Keratinocyte (primary cell): ENCODE measurements at places on chromosomes 16 and 17. TPM values are rescaled to one million over a fixed set of nuclear protein-coding genes. Genes with fewer than 3 reads are reported as not detected.

The TNFRSF13B gene
- polyA plus RNA-seq = 0.09 TPM in 1 of 3 replicates, not detected in the others

- peaks cover 40% of the 10 kb centered on the region for H3K36me3 ChIP-seq
- DNase-seq = no peak
- H3K4me3 ChIP-seq = no peak overlapping the region
These were observed 40.0 kb upstream of the ENDOV start for GRCh38 chr17:80374732-80375585.

DNA sequence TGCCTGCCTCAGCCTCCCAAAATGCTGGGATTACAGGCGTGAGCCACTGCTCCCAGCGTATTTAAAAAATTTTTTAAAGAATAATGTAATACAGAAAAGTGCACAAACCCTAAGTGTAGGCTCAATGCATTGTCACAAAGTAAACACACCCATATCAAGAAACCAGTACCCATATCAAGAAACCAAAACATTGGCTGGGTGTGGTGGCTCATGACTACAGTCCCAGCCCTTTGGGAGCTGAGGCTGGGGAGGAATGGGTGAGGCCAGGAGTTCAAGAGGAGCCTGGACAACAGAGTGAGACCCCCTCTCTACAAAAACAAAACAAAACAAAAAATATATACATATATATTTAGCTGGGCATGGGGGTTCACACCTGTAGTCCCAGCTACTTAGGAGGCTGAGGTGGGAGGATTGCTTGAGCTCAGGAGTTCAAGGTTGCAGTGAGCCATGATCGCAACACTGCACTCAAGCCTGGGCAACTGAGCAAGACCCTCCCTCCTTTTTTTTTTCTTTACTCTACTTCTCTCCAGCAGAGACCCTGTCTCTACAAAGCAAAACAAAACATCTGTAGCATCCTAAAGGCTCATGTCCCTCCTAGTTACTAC lies 9.3 kb upstream of the PRR14 start:
- H3K36me3 ChIP-seq = no peaks in the 10 kb centered on the region
- no peaks in the 10 kb centered on the region for H3K4me1 ChIP-seq
- no peak for DNase-seq
- no peak overlapping the region for H3K27ac ChIP-seq

- H3K4me3 ChIP-seq = peak overlapping the region; percentile 76
- peak overlapping the region; percentile 84 for H3K27ac ChIP-seq
- peak; percentile 60 for DNase-seq
- H3K27me3 ChIP-seq = no peaks in the 10 kb centered on the region
These were observed 77.0 kb downstream of the MRC2 start for GRCh38 chr17:62704381-62704971.

DNA sequence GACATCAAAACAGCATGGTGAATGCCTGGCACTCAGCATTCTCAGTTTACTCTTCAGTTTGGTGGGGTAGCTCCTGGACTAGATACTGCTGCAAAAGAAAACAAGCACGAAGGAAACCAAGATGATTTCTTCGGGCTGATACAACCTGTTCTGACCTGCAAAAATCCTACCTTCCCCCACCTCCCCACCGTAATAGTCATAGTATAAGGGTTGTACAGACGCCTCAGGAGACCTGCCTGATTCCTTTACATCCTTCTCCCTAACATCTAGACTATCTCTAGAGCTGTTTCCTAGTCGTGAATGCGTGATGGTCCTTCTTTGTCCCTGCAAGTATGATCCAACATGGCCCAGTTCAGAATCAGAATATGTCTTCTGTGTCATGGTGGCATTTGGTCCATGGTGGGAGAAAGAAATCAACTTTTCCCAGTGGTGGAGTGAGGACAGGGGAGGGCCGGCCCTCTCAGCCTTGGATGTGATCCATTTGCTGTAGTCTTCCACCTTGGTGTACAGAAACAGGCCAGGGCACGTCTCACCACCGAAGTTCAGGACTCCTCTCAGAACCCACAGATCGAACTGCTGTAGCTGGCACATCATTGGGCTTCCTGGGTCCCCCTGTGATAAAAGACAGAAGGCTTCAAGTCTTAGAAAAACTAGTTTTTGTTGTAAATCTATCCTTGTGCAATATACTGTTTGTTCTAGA lies 14.5 kb downstream of the PRSS54 start:
- H3K4me3 ChIP-seq = no peak overlapping the region
- peak; percentile 45 for DNase-seq
- H3K4me1 ChIP-seq = peaks cover 22% of the 10 kb centered on the region
- H3K27ac ChIP-seq = peak overlapping the region; percentile 90
- no peaks in the 10 kb centered on the region for H3K27me3 ChIP-seq

GRCh38 chr17:80005360-80006338 lies 30.0 kb downstream of the TBC1D16 start:
- DNase-seq = no peak
- no peak overlapping the region for H3K4me3 ChIP-seq
- no peaks in the 10 kb centered on the region for H3K27me3 ChIP-seq
- H3K27ac ChIP-seq = no peak overlapping the region
